ENCODE measurements at places on chromosomes 5 and 9.

GRCh38 chr5:142280066-142281007 is 44.5 kb downstream of the SPRY4 start:
- no peak for DNase-seq

DNA sequence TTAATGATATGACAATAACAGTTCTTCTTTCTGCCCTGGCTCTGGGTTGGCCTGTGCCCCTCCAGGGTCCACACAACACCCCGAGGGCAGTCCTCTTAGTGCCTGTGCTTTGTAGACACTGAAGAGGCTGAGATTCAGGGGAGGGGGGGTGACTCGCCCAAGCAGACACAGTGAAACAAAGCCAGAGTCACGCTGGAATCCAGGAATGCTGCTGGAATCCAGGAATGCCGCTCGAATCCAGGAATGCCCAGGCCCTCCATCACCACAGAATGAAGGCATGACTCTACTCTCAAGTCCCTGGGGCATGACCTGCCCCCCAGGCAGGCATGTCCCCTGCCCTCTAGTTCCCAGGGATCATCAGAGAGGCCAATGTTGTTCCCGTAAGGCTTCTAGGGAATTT is 73.1 kb downstream of the LRSAM1 start:
- DNase-seq = no peak

- DNase-seq = no peak
These were observed 90.6 kb upstream of the ICE1 start for GRCh38 chr5:5331848-5332247.

GRCh38 chr9:98281281-98281680 is 25.8 kb upstream of the TBC1D2 start:
- DNase-seq = no peak

GRCh38 chr5:128257076-128257475 is 173.5 kb downstream of the SLC12A2 start:
- no peak for DNase-seq

DNA sequence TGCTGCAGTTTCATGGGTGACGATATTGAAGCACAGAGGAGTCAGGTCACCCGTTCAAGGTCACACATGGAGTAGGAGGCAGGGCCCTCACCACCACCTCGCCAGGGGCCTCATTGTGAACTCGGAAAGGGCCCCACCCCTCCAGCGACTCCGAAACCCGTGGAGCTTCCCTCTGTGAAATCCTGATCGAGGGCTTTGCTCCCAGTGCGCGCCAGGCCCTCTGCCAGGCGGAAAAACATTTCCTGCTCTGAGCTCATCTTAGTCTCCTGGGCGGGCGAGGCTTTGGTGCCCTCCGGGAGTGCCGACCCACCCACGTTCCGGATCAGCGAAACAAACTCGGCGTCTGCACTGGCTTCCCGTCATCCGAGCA is 75.0 kb upstream of the FCN1 start:
- DNase-seq = no peak

GRCh38 chr5:72018143-72018803 is 89.0 kb upstream of the MAP1B start:
- DNase-seq = peak; percentile 29
